ENCODE measurements at places on chromosomes 6 and 20.

- DNase-seq = no peak
Observed at GRCh38 chr6:160917572-160917971, 74.0 kb upstream of the MAP3K4 start.

DNA sequence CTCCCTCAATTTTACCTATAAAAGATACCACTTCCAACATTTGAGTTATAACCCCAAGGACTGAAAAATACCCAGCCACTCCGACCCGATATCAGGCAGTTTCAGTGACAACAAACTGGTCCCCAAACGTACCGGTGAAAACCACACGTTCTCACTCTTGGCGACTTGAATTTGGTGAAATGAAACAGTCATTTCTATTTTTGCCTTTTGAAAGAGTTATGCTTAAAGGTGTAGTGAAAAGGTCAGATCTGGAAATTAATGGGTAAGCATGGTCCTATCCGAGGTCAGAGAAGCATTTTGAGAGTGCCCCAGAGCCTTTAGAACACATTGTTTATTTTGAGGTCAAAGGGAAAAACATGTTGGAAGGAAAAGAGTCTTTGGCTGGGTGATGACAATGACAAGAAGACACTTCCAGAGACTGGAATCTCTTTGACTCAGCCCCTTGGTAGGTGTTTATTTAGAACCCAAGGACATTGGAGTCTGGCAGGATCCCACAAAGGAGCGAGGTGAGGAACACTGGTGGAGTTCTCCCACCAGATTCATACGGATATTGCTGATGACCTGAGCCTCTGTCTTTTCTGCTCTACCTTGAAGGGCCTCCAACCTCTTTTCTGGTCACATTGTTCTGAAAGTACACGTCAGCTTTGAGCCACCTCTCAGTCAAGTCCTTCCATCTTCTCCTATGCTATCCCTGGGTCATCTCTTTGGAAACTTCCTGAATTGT, 235.0 kb downstream of the GMPR start:
- no peak for DNase-seq

DNA sequence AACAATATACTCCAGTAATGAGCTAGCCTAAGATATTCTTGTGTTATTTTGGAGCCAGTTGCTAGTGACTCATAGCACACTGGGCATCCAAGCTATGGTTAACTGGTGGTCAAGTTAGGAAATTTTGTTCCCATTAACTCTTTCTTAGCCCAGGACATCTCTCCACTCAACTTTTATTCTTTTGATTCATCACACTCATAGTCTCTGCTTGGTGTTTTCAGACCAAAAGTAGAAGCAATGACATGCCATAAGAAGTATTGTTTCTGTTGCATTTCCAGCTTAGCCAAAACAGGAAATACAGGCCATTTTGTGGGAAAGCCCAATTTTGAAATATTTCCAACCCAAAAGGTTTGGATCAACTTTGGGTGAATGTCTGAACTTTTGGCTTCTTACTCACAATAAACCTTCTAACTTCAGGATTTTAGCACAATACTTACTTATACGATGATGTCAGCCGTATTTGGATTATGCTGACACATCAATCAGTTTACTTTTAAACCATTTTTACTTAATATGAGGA, 31.6 kb upstream of the CCN2 start:
- no peak for DNase-seq

DNA sequence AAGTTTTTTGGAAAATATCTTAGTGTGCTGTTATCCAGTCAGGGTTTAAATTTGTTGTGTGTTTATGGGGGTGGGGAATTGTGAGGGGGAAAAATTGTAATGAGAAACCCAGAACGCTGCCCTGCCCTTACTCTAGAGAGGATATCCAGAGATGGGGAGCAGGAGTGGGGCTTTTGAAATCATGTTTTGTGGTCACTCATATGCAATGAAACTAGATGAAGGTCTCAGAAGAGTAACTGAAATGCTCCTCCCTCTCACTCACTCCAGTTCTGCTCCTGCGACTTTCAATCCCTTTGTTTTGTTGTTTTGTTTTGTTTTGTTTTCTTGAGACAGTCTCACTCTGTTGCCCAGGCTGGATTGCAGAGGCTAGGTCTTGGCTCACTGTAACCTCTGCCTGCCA, 100.0 kb downstream of the CRYBG1 start:
- no peak for DNase-seq

DNA sequence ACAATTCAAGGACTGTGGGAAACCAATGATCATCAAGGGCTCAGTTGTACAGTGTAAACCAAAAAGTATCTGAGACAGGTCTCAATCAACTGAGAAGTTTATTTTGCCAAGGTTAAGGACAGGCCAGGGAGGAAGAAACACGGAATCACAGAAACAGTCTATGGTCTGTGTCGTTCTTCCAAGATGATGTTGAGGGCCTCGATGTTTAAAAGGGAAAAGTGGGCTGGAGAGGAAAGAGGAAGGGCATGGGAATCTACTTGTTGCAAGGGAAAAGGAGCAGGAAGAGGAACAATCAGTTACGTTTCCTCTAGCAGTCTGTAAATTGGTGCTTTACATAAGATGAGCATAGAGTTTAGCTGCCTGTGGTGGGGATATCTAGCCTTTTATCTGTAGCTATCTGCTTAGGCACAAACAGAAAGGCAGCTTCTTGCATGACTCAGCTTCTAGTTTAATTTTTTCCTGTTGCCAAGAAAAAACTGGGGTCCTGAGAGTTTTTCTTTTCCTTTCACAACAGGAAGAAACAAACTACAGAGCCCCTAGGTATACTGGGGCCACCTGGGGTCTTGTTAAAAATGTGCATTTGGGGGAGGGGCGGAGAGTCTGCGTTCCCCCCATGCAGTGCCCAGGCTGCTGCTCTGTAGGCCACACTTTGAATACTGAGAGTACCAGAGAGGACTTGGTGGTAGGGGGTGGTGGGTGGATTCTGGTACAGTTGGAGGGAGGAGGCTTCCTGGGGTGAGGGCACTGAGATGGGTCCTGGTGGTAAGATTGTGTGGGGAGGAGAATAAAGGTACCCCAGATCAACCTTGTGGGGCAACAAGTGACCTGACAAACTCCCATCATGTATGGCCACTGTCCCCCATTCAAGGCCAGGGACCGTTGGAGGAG, 35.3 kb upstream of the EZR start:
- no peak for DNase-seq

DNA sequence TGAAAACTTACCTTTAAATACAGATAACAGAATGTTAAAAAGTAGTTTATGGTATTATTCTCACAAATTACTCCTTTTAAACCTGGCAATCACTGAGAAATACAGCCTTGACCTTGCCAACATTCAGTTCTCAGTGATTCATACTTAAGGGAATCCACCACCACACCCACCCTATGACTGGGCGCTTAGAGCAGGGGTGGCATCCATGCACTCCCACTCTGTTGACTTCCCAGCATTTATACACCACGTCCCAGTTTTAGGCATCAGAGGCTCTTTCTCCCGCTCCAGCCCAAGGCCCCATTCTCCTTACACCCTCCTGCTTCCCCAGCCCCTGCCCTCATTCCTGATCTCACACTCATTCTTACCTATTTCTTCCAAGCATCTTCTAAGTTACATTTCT, 16.3 kb downstream of the TRAF3IP2 start:
- no peak for DNase-seq

DNA sequence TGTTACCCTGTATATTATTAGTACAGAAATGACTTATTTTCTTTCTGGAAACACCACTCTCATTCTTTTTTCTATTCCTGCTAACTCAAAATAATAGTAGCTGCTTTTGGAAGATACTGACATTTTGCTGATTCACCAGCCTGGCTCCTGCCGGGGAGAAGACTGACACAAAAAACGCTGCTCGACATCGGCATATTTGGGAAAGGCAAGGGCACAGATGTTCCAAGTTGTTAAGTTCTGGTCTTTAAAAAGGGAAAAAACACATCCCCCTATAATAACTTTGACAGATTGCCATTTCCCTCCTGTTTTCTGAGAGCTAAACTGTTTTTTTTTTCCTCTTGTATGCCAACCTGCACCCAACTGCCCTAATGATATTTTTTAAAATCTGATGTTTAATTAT, 55.4 kb downstream of the CTNNBL1 start:
- DNase-seq = no peak

- no peak for DNase-seq
Observed at GRCh38 chr6:36227379-36228228, 31.1 kb downstream of the BRPF3 start.

- no peak for DNase-seq
Observed at GRCh38 chr6:151692216-151692615, 115.3 kb upstream of the ESR1 start.

DNA sequence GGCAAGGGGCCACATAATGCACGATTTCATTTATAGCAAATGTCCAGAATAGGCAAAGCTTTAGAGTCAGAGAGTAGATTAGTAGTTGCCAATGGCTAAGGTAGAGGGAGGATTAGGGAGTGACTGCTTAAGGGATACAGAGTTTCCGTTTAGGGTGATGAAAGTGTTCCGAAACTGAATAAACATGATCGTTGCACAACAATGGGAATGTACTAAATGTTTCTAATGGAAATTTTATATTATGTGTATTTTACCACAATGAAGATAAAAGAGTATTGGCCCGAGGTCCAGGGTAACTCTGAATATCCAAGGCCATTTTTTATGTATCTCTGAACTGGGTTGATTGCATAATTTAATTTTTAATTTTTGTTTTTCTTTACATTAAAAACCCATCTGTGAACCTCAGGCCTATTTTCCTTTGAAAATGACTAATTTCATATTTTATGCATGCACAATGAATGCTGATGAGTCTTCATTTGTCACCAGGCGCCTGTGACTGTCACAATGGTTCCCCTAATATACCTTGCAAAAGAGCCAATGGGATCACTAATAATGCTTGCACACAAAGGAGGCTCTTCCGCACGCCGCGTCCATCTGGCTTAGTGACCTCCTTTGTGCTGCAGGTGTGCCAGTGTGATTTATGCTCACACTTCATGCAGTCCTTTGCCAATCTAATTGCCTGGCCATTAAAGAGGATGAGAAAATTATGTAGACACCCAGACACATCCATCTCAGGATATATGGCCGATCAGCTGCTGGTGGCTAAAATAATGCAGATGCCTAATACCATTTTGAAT, 612.5 kb downstream of the CDH26 start:
- DNase-seq = no peak

- no peak for DNase-seq
Observed at GRCh38 chr20:45306431-45306982, at the start of gene RBPJL. TSS of gene RBPJL (plus strand) at chr20:45306840. CDS start at chr20:45306923, 83 bp downstream.

DNA sequence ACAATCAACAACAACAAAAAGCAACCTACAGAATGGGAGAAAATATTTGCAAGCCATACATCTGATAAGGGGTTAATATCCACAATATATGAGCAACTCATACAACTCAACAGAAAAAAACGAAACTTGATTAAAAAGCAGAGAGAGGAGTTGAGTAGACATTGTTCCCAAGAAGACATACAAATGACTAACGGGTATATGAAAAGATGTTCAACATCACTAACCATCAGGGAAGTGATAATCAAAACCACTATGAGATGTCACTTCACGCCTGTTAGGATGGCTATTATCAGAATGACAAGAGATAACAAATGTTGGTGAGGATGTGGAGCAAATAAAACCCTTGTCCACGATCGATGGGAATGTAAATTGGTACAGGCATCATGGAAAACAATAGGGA, 145.9 kb downstream of the NRN1 start:
- DNase-seq = no peak
